ENCODE measurements at places on chromosomes 1 and 21.

DNA sequence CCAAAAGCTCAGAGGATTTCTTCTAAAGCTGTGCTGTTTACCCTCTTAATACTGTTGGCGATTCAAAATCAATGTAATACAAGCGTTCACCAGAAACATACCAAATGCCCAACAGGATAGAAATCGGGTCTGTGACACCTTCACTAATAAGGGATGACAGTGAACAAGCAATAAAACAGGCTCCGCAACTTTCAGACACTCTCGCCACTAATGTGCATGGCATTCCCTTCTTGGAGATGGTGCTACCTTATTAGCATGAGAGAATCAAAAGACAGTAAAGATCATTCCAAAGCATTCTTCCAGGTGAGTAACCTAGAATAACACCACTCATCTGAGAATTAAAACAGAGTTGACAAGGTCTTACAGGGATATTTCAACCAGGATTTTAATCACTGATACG is 367.1 kb downstream of the TTLL7 start:
- no peak for DNase-seq

DNA sequence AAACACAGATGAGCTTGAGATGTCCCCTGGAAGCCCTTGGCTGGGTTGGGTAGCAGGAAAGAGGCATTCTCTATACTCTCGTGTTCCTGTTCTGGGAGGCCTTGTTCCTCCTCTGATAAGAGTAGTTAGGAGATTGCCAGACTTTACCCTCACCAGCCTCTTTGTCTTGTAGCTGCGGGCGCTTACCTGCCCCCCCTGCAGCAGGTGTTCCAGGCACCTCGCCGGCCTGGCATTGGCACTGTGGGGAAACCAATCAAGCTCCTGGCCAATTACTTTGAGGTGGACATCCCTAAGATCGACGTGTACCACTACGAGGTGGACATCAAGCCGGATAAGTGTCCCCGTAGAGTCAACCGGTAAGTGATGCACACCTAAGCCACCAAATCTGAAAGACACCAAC is 5.2 kb downstream of the AGO1 start:
- no peak for DNase-seq

GRCh38 chr1:52237430-52237829 is 95.5 kb downstream of the ZFYVE9 start:
- no peak for DNase-seq

GRCh38 chr1:48807554-48808260 is 31.0 kb upstream of the BEND5 start:
- no peak for DNase-seq

DNA sequence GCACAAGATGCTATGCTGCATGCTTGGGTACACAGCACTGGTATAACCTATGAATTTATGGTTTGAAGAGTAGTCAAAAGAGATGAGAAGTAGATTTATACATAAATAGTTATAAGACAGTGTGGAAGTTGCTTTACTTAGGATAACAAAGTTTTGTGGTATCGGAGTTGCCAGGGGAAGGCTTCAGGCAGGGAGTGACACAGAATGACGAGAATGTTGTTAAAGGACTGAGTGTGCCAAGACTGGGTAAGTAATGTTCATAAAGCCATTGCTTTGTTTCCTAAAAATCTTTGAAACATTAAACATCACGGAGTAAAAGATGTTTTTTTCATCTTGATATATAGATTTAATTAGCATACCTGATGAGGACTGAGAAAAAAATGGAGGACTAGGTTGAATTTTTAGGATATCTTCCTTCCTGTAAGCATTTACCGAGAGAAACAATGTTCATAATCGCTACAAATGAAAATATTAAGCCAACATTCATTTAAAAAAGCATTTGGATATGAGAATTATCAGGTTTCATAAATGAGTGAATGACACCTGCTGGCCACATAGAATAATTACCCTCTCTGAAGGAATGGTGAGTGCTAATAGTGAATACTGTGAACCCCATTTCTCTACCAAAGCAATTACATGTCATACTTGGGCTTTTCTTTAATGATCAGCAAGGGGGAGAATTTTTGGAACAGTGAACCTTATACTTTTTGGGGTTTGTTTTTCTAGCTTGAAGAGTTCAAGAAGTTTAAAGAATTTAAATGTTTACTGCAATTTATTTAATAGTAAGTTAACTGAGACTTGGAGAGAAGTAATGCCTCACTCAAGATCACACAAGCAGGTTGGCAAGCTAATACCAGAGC is 28.4 kb downstream of the EXTL2 start:
- peak; percentile 62 for DNase-seq

DNA sequence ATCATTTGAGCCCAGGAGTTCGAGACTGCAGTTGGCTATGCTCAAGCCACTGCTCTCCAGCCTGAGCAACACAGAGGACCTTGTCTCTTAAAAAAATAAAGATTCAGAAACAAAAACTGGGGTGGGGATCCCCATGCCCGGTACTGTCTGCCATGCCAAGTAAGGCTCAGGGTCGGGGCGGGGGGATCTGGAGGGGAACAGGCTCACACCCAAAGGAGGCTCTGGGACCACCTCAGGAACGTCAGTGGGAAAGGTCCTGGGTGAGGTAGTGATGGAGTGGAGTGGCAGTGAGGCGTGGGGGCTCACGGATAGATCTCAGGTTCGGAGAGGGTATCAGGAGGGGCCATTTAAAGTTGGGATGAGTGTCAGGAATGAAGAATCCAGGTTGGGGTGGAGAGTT is 765 bp upstream of the S100A4 start:
- no peak for DNase-seq

DNA sequence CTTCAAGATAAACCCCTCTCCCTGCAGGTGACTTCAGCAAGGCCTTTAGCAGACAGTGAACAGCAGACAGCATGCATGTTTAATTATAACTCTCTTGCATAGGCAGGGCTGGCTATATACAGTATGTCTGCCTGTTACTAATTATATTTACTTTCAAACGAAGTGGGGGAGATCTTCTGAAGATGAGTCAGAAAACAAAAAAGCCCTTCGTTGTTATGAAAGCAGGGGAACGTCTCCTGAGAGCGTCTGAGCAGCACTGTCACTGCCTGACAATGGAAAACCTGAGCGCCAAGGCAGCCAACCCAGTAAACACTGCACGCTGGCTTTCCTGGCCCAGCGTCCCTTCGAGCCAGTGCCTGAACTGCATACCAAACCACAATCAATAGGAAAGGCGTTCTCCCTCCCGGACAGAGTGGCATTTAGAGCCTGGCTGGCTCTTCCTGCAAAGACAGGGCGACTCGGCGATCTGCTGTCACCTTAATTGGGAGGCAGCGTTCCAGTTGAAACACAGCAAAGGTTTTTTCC is 54.1 kb downstream of the TOMM20 start:
- DNase-seq, result peak; percentile 64

DNA sequence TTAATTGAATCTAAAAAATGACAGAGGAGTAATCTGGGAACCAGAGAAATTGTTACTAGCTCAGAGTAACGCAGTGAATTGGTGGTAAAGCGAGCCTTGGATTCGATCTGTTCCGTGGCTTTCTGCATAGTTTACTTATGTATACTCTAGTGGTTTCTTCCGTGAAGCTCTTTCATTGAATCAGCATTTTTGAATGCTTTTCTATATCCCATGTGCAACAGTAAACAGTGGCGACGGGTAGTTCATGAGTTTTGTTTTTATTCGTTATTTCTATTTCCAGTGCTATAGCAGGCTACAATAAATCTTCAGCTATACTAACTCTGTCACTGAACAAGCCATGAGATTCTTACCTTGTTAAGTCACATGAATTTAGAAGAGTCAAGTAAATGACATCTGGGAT is 14.5 kb upstream of the MAP3K7CL start:
- no peak for DNase-seq

GRCh38 chr1:60876952-60877351 is 205.4 kb upstream of the NFIA start:
- no peak for DNase-seq

GRCh38 chr1:50422946-50423669 is at the start of gene DMRTA2:
TSS of gene DMRTA2 (minus strand) at chr1:50423443. CDS start at chr1:50421536, 1,907 bp downstream.
- peak; percentile 77 for DNase-seq

DNA sequence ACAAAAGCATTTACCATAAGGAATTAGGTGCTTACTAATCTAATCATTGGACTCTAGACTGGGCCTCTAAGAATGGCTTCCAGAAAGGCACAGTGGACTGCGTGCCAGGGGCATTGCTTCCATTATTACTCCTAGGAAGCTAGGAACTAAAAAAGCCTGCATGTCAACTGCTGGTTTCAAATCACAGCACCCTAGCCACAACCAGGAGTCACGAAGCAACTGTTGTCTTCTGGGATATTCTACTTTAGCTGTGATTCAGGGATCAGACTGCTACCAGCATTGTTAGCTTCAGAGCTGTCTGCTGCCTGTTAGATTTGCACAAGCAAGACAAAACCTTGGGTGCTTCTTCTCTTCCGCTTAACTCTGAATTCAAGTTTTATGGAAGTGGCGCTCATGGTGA is 38.3 kb downstream of the DNM3 start:
- DNase-seq, result no peak

DNA sequence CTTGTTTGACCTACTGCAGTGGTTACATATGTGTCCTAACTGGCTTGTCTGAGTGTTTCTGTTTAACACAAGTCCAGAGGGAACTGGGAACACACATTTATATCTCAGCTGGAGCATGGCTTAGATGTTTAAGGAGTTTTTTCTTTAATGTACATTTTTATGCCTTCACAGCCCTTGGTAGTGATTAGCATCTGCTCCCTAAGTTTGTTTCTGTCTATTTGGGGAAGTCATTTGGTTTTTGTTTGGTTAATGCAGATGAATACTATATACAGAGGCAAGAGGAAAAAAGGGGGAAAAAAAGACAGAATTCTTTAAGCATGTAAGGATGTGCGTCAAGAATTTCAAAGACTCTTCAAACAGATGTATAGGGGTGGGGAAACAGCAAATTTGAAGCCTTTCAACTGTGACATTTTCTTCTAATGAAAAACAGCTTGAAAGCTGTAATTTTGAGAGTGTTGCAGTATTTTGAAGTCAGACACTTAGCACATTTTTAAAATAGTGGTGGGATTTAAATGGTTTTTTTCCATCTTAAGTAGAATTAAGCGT is 15.4 kb downstream of the MACO1 start:
- no peak for DNase-seq

All from NCI-H2171 treated with DMSO at 0.1 percent for 48 hours (cell line).